ENCODE measurements at places on chromosomes 3 and 15. TPM values are rescaled to one million over a fixed set of nuclear protein-coding genes. Genes with fewer than 3 reads are reported as not detected.

- no peak for DNase-seq
Observed at GRCh38 chr3:69212411-69213160, 90.2 kb upstream of the LMOD3 start.

DLEC1 gene
- 5.1 TPM for total RNA-seq

DNA sequence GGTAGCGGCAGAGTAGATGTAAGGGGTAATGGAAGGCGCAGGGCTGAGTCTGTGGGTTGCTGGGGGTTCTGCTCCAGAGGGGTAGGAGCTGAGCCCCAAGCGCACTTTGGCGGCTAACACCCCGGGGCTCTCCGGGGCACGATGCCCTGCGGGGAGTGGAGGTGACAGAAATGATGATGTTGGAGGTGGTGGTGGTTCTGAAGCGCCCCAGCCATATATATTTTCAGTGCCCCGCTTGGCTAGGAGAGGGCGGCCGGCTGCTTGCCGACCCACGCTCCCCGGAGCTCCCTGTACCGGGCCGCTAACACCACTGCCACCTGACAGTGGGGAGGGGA lies 9.7 kb downstream of the ZIC4 start:
- DNase-seq: no peak

DNA sequence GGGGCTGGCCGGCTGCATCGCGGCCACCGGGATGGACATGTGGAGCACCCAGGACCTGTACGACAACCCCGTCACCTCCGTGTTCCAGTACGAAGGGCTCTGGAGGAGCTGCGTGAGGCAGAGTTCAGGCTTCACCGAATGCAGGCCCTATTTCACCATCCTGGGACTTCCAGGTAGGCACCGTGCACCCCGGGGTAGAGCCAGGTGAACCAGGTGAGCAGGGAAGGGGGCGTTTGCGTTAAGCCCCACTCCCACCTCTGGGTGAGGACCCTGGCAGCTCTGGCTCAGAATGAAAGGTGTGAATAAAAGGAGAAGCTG lies 267 bp downstream of the CLDN18 start:
- no peak for DNase-seq

GRCh38 chr3:14880447-14881106 lies 61.8 kb downstream of the FGD5 start:
- DNase-seq: no peak

- DNase-seq: no peak
Observed at GRCh38 chr3:122403489-122403888, 12.4 kb downstream of the WDR5B start.

- DNase-seq: no peak
Observed at GRCh38 chr3:94291686-94292085, 228.8 kb downstream of the NSUN3 start.

TLE3 gene
- total RNA-seq: 159 TPM

TRIM42 gene
- not detected for total RNA-seq

- no peak for DNase-seq
Observed at GRCh38 chr3:73432023-73432705, 192.6 kb downstream of the PDZRN3 start.

DNA sequence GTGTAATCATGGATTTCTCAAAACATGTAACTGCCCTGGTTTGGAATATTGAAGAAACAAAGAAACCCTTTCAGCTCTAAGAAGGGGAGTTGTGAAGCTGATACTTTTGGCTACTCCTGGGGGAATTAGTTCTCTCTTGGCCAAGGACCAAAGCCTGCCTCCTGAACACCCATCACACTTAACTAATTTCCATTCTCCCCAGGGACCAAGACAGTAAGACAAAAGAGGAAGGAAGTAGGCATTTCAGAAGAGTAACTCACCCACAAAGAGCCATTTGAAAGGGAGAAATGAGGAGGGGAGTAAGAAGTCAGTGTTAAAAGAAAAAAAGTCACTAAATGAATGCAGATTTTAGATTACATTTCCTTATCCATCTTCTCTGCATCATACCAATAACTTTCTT lies 328.0 kb upstream of the SOX2 start:
- DNase-seq: no peak

DNA sequence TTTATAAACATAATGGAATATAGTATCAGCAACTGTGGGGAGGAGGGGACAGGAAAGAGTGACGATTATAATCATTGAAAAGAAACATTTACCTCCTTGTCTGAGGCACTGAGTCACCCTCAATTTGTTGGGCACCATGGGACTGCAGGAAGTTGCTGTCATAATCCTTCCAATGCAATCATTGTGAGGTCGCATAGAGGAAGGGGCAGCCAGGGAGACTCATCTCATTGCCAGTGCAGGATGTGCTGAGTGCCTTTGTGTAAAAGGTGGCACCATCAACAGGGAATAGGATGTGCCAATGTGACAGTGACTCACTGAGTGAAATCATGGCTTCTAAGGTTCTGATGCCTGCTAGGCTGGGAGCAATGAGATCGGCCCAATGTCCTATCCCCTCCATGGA lies 300.4 kb upstream of the ADAMTS9 start:
- no peak for DNase-seq

DNA sequence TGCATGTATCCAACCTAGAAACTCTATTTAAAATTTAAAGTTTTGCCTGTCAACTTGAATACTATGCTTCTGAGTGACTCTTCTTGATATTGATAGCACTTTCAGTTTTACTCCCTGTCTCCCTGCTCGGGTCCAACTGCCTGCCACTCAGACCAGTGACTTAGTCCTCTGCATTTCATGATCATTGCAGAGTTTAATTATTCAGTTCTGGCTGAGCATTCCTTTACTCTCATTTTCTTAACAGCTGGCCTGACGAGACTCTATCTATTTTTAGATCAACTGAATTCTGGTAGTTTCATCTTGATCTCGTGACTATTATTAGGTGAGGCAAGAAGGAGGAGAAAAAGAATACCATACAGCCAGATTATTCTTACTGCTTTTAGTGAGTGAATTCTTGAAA lies 617.4 kb downstream of the SI start:
- DNase-seq: no peak

DNA sequence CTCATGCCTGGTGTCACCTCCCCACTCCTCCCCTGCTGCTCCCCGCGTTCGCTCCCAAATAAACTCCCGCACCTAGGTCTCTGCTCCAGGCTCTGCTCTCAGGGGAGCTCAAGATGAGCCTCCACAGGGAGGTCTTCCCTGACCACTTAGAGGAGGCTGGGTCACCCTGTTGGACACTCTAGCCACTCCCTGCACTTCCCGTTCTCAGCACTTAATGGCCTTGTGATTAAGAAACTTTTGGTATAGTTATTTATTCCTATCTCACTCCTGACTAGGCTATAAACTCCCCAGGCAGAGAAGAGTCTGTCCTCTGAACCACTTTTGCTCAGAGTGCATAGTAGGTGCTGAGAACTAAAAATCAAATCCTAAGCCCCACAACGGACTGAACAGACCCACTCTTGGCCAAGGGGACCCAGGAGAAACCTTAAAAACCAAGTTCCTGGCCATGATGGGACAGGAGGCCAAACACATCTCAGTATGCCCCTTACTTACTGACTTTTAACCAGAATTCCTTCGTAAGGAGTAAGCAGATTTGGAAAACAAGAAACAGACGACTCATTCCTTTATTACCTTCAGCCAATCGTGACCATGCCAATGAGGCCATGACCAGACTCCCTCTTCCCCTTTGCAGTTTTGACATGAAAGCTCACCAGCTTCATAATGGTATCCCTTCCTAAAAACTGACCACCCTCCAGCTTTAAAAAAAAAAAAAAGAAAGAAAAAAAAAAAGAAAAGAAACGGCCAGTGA lies 69.0 kb upstream of the HRH1 start:
- DNase-seq: no peak

DNA sequence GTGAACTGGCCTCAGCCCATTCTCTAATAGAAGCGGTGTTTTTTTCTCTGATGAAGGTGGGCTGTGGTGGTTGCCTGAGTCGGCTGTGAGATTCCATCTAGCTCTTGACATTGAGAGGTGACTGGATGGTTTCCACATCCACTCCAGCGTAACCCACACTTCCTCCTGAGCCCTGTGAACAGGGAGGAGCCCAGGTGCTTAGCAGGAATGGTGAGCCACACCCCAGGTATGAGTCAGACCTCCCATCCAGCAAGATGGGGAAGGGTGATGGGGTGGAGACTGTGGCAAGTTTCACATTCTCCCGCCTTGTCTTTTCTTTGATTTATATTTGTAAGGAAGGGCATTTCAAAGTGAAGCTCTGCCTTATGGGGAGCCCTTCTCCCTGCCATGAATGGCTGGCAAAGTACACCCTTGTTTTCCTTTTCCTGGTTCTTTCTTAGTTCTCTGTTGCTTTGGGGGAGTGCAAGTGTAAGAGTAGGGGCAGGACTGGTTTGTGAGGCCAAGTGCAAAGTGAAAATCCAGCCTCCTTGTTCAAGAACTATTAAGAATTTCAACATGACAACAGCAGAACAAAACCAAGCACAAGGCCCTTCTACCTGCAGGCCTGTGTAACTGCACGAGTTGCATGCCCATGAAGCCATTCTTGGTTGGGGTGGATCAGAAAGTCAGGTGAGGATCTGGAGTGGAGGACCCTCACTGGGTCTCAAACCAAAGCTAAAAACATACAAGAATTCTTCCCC lies 4.6 kb upstream of the TPRG1 start:
- no peak for DNase-seq

DNA sequence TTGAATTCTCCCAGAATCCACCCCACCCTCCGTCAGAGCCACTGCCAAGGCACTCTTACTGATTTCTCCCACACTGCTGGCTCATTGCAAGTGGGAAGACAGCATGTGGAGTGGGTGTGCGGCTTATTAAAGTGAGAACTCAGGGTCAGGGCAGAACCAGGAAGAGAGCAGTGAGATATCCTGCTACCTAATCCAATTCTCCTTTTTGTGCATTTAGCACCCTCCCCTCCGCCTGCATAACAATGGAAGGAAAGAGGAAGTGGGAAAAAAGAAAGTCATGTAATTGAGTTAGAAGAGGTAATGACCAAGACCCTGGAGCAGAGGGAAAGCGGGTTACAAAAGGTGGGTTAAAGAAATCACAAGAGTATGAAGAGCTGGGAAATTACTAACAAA lies 27.8 kb upstream of the PIK3CB start:
- no peak for DNase-seq

TRPM1 gene
- not detected for total RNA-seq

- no peak for DNase-seq
Observed at GRCh38 chr3:68315964-68316363, 616.4 kb downstream of the TAFA4 start.

CD96 gene
- total RNA-seq: 194 TPM

DNA sequence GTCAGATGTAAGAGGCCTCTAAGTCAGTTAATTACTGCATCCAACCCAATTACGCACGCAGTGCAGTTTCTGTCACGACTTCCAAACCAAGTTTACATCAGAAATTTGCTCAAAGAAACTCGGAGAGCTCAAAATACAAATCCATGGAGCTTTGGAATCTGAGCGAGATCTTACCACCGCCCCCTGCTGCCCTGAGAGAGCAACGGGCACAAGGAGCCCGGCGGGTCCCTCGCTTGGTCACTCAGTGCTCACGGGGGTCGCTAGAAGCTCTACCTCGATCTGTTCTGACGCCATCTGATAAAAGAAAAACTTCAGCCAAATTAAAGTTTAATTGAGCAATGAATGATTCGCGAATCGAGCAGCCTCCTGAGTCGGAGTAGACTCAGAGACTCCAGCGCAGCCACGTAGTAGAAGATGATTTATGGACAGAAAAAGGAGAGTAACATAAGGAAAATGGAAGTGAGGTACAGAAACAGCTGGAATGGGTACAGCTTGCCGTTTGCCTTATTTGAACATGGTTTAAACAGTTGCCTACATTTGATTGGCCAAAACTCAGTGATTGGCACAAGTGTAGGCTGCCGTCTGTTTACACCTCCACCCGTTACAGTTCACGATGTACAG lies 232.7 kb upstream of the ATP10A start:
- DNase-seq: no peak

KCNAB1 gene
- not detected for total RNA-seq

DNA sequence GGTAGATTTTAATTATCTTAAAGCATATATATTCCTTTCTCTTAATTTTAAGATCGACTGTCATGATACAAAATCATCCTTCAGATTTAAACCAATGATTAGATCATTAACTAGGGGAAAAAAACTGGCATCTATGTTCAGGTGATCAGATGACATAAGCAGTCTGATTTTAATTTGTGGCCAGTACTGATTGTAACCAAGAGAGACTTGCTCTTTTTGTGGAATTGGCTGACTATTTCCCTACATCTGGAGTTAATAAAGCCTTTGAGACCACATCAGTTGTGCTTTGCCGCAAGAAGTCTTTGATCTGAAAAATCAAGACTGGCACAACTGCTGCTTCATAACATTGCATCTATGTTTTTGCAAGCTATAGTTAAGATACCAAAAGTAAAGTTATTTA lies 148.4 kb upstream of the CGNL1 start:
- DNase-seq: no peak

GRCh38 chr15:71409541-71409940 lies 294.3 kb downstream of the THSD4 start:
- DNase-seq: no peak

DNA sequence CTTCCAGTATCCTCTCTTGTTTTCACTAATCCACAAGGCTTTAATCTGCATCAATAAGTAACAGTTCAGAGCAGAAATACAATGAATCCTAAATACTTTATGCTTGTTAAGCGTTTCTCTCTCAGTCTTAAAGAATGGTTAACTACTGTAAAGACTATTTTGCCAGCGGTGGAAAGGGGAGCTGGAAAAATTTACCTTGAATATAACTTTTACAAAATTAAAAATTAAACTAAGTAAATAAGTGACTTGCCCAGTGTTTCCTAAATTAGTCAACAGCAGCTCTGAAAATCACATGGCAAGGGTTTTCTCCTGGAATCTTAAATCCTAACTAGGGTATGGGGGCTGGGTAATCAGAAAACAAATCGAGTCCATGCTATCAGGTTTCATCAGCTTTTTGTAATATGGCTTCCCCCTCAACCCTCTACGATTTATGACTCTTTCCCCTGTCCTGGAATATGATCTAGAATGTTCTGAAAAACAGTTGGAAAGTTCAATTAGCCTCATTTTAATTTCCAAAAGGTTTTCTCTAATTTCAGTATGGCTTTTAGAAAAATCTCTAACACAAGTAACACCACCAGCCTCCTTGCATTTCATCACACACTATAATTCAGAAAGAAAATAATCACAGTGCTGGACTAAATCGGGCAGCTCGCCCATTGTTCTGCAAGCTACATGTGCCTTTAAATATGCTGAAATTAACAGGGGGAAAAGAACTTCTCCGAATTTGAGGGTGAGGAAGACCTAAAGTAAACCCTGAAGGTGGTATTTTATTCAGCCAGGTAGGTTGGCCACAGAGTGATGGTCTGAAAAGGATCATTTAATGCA lies 133.5 kb downstream of the ADAMTS9 start:
- no peak for DNase-seq

GRCh38 chr3:56207922-56208321 lies 260.3 kb downstream of the ERC2 start:
- DNase-seq: no peak

DNA sequence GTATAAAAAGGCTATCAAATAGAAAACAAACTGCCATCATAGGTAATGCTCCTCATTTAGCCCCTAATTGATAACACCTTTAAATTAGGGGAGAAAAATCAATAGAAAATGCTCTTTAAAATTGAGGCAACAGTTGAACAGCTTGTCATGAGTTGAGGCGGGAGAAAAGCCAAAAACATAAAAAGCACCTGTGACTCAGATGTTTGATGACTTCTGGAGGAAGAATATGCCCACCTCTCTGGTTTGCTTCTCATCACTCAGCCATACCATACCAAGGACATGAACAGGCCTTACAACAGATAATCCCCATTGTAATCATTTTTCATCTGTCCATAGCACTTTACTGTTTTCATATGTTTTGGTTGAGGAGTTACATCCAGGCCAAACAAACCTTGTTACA lies 246.0 kb downstream of the MYRIP start:
- DNase-seq: no peak

- peak; percentile 41 for DNase-seq
Observed at GRCh38 chr3:33439546-33440327, 468 bp downstream of the UBP1 start.

GRCh38 chr3:130341388-130341787 lies 4.1 kb upstream of the COL6A5 start:
- no peak for DNase-seq

RETNLB gene
- total RNA-seq: not detected
